ENCODE measurements at places on chromosomes 7 and 10. TPM values are rescaled to one million over a fixed set of nuclear protein-coding genes. Genes with fewer than 3 reads are reported as not detected.

Gene GNGT1
- total RNA-seq: not detected

- DNase-seq: no peak
These were observed 7.4 kb upstream of the KAZALD1 start for GRCh38 chr10:101054351-101054750.

GRCh38 chr7:68058014-68058413 is 1061.4 kb downstream of the TYW1 start:
- DNase-seq: no peak

- no peak for DNase-seq
These were observed 51.8 kb downstream of the VTI1A start for GRCh38 chr10:112498806-112499205.

DNA sequence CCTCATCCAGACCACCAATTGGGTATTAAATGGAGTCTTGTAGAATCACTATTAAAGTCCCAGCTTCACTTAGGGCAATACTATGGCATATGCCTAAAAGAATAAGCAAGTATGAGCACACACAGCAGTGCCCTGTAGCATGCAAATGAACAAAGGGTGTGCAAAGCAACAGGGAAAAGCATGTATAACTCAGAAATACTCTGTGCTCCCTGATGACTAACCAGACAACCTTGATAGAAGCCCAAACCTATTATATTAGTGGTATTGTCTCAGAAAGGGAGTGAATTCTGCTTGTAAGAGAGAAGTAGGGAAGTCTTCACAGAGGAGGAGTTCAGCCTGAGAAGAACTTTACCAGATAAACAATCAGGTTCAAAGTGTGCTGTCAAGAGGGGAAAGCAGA is 131.2 kb downstream of the DGKI start:
- no peak for DNase-seq

Gene CPN1
- total RNA-seq: not detected

DNA sequence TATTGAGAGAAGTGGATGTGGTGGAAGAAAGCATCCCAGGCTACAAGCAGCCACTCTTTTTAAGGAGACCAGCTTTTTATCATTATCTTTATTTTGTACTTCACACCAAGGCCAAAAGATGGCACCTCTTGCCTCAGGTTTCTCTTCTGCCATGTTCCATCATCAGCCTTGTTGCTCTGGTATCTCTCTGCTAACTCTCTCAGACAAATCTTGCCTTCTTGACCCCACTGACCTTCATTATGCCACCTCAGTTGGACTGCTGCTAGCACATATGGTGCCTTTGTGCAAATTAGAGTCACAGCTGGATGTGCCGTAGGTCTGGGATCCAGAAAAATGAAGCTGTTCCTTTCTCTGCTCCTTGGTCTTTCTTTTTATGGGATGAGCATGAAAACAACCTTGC is 47.1 kb upstream of the DYNC1I1 start:
- no peak for DNase-seq

GRCh38 chr7:16060502-16060901 is 360.8 kb downstream of the CRPPA start:
- DNase-seq: no peak
